ENCODE measurements at places on chromosomes 6 and 20.

DNA sequence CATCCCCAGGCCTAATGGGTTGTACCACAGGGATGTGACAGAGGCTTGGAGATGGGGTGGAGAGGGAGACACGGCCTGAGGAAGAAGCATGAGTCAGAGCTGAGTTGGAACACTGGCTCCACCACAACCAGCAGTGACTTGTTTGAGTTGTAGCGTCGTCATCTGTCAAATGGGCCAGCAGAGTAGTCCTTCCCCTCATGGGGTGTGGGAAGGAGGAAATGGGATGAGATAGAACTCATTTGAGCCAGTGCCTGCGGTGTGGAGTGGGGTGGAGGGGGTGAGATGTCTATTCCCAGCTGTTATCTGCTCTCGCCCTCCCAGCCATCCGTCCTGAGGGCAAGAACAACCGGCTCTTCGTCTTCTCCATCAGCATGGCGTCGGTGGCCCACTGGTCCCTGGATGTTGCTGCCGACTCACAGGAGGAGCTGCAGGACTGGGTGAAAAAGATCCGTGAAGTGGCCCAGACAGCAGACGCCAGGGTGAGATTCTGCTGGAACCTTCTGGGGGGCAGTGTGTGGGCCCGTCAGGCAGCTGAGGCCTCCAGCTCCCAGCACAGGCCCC, 32.5 kb downstream of the PLCG1 start:
- no peak for DNase-seq

DNA sequence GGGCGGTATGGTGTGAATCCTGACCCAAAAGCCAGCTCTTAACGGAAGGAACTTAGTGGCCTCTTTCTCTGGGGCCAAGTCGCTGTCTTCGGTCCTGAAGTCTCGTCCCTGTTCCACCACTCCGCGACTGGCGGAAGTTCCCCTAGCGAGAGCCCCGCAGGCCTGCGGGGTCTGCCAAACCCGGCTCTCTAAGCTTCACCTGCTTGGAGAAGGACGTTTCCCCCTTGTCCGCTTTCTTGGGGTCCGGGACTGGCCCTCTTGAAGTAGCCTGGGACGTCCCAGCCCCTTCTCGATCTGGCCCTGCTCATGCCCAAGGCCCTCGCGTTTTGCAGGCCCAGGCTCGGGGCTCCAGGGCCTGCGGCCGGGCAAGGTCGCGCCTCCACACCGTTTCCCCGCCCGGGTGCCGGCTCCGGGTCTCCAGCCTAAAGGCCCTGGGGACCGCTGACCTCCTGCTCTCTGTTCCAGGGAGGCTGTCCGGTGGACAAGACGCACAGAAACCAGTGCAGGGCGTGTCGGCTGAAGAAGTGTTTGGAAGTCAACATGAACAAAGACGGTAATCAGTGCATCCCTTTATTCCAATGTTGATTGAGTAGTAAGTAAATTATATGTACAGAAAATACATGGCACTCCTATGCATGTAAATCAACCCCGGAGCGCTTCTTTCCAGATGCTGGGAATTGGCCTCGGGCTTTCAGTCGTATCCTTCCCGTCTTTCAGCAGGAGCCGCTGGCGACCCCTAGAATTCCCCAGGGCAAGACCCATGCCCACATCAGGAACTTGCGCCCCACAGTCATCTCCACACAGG, 8.8 kb downstream of the NR2E1 start:
- DNase-seq: no peak

GRCh38 chr6:11604836-11605506, 67.4 kb downstream of the TMEM170B start:
- DNase-seq: no peak

DNA sequence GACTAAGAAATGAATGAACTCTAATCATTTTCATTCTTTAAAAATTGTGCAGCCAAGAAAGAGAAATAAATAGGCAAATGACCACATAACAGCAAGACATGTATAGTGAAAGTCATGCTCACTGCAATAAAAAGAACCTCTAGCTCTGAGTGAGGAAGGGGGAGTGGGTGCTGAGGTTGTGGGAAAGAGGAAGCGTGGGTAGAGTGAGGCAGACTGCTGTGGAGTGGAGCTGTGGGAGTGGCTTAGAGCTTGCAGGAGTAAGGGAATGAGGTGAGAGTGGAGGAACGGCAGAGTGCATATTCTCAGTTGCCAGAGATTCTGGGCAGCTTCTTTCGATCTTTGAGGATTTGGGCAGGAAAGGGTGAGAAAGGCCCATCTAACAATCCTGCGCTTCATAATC, 10.4 kb downstream of the DEFB129 start:
- DNase-seq: no peak

DNA sequence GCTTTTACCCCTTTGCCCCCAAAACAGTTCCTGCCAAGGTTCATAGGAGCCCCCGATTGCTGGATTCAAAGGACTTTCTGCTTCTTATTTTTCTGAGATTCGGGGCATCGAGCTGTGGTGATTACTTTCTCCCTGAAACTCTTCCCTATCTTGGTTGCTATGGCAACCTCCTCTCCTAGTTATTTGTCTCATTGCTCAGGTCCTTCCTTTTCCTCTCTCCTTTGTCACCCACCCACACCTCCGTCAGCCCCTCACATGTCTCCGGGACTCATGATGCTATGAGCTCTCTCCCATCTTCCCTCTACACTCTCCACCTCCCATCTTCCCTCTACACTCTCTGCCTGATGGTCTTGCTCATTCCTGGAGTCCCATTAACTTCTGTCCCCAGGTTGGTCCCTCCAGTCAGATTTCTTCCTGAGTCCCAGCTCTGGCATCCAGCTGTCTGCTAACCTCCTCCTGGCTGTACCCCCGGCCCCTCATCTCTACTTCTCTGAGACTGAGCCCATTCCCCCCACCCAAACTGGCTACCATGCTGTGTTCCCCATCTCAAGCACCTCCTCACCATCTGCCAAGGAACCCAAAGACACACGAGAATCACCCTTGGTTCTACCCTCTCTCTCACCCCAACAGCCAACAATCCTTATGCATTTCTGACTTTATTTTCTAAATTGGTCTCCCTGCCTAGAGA, 30.2 kb upstream of the NNAT start:
- no peak for DNase-seq

- no peak for DNase-seq
These were observed 248.8 kb upstream of the PRND start for GRCh38 chr20:4472906-4473305.
